ENCODE measurements at places on chromosomes 12 and 14. TPM values are rescaled to one million over a fixed set of nuclear protein-coding genes. Genes with fewer than 3 reads are reported as not detected.

Gene ART4
- total RNA-seq, result not detected

Gene BCAT1
- total RNA-seq, result 10.5 TPM

Gene KLC1
- 151 TPM for total RNA-seq

Gene RAD9B
- total RNA-seq, result 0.75 TPM

Gene ESRRB
- total RNA-seq, result 0.05 TPM

Data from T-helper 2 cell treated with Interferon-gamma antibody and Interleukin-4, amounts not matched to agents 100 ng/mL and 5 ng/mL, for 36 hours (primary cell).